ENCODE measurements at places on chromosomes 4 and X.

DNA sequence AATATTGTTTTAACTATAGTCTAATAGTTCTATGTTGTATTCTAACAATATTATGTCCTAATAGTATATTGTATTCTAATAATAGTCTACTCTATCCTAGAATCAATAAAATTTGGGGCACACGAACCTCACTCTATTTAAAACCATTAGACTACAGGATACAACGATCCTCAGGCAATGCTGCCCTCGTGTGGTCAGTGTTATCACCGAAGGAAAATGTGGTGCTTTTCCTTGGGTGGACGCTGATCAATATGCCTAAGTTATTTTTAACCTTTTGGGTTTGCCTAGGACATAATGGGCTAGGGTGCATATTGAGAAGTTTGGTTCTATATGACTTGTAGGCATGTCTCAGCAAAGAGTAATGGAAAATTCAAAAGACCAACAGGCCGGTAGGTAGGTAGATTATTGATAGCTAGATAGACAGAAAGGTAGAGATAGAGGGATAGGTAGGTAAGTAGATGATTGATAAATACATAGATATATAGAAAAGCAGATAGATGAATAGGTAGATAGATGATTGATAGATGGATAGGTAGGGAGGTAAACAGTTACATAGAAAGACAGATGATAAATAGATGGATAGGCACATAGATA is 75.1 kb downstream of the PRKX start:
- DNase-seq = no peak

- no peak for DNase-seq
Measured at GRCh38 chrX:133391111-133391510, 24.2 kb downstream of the GPC4 start.

DNA sequence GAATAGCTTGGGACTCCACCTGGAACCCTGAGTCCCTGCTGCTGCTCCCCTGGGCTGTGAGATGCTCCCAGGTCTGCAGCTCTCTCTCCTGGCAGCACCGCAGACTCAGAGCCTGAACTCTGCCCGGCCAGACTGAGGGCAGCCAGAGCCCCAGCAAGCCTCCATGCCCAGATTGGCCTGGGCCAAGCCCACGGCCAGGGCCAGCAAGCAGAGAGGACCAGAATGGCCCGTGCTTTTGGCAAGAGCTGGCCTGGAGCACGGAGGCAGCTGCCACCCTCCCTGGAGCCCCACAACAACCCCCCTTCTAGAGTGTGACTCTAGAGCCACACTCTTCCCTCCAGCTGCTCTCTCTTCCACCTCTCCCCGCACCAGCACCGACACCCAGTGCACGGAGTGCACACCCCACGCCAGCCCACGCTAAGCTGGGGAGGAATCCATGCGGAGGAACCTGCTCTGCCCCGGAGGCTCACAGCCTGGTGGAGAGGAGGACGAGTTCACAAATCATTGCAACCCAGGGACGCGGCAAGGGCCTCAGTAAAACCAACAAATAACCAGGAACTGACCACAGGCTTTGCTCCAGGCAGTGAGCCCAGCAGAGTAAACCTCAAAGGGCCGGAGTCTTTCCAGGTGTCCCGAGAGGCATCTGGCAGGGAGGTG is 110.3 kb downstream of the HMX1 start:
- no peak for DNase-seq

DNA sequence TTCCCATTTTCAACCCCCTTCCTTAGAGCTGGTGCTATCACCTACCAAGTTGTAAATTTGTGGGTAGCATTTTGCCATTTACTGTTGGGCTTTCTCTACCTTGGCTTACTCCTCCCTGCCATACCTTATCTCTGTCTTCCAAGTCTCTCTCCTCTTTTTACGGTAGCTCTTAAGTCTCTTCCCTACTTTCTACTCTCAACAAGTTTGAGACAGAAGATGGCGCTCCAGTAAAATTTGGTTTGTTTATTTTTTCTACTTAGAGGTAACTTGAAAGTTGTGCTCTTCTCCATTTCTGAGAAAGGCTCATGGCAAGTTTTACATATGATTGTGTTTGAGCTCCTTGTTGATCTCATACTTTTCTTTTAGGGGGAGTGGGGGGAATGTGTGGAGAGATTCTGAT is 1508.1 kb downstream of the TECRL start:
- DNase-seq = no peak

- DNase-seq = no peak
Measured at GRCh38 chr4:147006229-147006628, 60.6 kb upstream of the TTC29 start.

DNA sequence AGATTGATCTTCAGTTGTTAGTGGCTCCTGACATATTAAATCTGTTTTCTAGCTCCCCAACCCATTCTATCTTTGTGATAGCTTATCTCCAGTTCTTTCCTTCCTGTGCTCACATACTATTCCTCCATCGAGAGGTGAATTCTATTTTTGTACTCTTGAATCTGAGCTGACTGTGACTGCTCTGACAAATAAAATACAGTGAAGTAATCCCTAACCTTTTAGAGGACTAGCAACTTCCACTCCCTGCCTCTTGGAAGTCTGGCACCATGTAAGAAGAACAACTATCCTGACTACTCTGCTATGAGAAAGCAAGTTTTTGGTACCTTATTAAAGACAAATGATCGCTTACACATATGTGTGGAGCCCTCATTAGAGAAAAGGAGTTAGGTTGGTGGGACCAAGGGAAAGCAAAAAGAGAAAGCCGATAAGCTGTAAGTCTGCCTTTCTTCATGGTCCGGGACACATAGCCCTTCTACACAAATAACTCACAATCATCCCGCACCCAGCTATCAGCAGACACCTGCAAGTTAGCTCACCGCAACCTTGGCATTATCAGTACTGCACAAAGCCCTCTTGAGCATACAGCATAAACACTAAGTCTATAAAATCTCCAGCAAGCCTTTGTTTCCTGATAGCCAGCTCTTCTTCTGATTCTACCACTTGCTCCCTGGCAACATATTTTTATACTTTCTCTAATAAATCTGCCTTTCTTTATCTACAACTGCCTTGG is 13.5 kb upstream of the PPM1K start:
- DNase-seq = no peak

- DNase-seq = no peak
Measured at GRCh38 chr4:10690185-10690907, 5.8 kb upstream of the CLNK start.

DNA sequence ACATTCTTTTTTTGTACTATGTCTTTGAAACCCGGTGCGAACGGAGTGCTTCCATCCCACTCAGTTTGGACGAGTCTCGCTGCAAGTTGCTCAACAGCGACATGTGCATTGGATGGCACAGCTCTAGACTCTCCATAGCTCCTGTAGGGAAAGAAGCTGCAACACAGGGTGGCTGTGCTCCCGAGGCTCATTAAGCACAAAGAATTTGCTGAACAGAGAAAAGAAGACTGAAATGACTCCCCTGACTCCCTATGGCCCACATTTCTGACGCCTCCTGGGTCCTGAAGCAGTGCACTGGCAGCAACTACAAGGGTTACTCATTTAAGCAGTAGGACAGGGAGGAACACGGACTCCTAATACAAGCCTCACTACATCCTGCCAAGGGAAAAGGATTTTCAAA is 127.4 kb downstream of the SH3RF1 start:
- DNase-seq = no peak

DNA sequence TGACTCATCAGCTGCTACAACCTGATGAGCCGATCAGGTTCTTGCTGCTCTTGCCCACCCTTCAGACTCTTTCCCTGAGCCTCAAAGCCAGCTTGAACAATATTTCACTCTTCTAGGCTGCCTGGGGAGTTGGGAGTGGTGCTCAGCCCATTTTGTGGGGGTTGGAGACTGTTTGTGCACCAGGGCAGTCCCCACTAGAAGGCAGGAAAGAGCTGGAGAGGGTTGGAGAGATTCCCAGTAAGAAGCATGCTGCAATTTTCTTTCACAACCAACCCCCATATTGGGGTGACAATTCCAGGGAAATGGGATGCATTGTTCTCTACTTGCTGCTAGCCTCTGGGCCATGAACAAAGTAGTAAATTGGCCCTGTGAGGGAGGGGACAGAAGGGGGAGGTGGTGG is 44.1 kb downstream of the SLC16A2 start:
- DNase-seq = no peak

Measured in activated CD4-positive, CD25-positive, alpha-beta regulatory T cell treated with anti-CD3 and anti-CD28 coated beads, Interleukin-2, amount 50 U/mL, for 72 hours (primary cell).